Keratinocyte (primary cell): ENCODE measurements at places on chromosomes 3 and 15. TPM values are rescaled to one million over a fixed set of nuclear protein-coding genes. Genes with fewer than 3 reads are reported as not detected.

DNA sequence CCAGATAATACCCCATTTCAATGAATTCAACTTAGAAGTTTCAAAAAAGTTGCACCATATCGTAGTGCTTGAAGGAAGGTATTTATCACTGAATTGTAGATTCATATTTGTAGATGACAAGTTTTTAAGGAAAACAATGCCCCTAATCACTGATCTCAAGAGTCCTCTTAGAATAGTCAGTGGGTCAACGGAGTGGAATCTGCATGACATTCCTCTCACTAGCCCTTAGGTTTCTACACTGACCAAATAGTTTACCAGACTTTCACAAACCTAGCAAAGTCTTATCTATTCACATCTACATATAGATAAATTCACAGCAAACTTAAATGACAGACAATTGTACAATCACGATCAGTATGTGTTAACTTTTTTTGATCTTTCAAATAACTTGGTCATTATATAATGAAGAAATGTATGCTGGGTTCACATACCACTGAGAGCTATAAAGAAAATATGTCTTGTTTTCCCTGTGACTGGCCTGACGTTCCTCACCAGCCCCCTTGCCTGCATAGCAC is 35.7 kb upstream of the PHLDB2 start:
- H3K27me3 ChIP-seq, result no peaks in the 10 kb centered on the region
- no peaks in the 10 kb centered on the region for H3K36me3 ChIP-seq
- no peak overlapping the region for H3K27ac ChIP-seq
- peaks cover 7% of the 10 kb centered on the region for H3K4me1 ChIP-seq
- no peak for DNase-seq

DNA sequence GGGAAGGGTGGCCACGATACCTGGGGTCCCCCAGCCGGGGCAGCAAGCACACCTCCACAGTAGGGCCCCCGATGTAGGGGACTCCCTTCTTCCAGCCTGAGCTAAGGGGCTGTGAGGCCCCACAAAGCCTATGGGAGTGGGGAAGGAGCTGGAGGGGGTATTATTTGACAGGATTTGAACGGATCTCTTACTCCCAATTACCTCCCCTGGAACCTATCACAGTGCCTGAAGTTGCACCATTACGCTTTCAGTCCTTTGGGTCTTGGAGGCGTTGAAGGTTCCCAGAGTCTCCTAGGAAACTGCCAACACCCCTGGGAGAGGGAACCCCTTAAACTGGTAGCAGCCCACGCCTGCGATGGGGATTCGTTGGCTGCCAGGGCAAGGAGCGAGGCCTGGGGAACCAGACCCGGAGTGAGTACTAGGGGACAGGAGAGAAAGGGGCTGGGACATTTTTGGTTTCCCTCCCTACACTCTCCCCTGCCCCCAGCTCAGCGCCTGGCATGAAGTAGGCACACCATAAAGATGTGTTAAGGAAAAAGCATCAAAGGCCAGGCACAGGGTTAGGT is 409 bp upstream of the LHFPL4 start:
- H3K36me3 ChIP-seq, result no peaks in the 10 kb centered on the region
- DNase-seq, result no peak
- H3K27ac ChIP-seq, result no peak overlapping the region
- peaks cover 29% of the 10 kb centered on the region for H3K27me3 ChIP-seq
- H3K4me1 ChIP-seq, result no peaks in the 10 kb centered on the region

DNA sequence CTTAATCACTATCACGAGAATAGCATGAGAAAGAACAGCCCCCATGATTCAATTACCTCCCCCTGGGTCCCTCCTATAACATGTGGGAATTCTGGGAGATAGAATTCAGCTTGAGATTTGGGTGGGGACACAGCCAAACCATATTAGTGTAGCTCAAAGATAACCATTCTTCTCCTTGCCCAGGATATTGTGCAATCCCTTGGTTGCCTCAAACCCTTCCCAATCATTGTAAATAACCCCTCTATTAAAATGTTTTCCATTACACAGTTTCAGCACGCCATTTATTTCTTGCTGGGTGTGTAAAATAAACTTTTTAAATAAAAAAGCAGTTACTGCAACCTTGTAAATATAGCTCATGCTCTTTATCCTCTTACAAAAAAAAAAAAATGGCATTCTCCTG is 47.7 kb downstream of the ZNF385D start:
- no peaks in the 10 kb centered on the region for H3K4me1 ChIP-seq
- no peak overlapping the region for H3K27ac ChIP-seq
- no peak overlapping the region for H3K4me3 ChIP-seq

EPHB3 gene
- 2.2 to 6.7 TPM (median 3.7 TPM) in 3 replicates for polyA plus RNA-seq

ACOX2 gene
- polyA plus RNA-seq, result 0.06 to 0.27 TPM (median 0.20 TPM) in 3 replicates
